ENCODE measurements at places on chromosomes 1 and 21.
A peak's percentile ranks its signal among the peaks of the same experiment; 100 is the strongest.

GRCh38 chr1:94122201-94122970 lies 1.4 kb upstream of the ABCA4 start:
- no peak for DNase-seq

GRCh38 chr1:242610209-242610608 lies 85.7 kb upstream of the PLD5 start:
- DNase-seq: no peak

DNA sequence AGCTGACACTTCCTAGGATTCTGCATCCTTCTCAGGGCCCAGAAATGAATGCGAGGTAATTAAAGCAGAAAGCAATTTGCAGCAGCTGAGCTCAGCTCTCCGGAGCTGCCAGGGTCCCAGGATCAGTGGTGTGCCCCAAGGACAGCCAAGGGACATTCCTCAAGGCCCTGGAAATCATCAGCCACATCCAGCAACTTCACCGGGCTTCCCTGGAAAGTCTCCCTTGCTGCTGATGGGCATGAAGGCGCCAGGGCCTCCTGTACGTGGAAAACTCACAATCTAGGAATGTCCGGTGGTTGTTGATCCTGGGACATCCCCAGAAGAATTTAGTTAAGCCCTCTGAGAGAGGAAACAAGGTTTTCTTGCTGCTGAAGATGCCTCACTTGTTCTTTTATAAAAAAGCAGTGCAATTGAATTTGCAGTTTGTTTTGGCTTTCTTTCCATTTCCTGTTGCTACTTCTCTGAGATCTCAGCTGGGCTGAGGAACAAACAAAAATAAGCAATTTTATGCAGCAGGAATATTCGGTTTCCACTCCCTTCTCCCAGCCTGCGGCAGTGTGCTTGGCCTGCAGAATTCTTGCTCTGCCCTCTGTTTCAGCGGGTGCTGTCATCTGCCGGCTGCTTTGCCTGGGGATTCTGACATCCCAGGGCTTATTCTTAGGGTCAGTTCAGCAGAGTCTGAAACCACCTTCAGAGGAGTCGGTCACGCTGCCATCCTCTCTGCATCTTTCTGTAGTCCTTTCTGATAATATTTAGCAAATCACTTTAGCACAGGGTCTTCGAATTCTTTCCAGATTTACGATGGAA lies 85.9 kb downstream of the TCP10L start:
- no peak for DNase-seq

- DNase-seq: no peak
Observed at GRCh38 chr1:113096493-113096892, 23.5 kb downstream of the LRIG2 start.

- DNase-seq: no peak
Observed at GRCh38 chr1:83418558-83418957, 580.4 kb downstream of the TTLL7 start.

GRCh38 chr1:107477233-107477632 lies 336.4 kb downstream of the NTNG1 start:
- peak; percentile 44 for DNase-seq

DNA sequence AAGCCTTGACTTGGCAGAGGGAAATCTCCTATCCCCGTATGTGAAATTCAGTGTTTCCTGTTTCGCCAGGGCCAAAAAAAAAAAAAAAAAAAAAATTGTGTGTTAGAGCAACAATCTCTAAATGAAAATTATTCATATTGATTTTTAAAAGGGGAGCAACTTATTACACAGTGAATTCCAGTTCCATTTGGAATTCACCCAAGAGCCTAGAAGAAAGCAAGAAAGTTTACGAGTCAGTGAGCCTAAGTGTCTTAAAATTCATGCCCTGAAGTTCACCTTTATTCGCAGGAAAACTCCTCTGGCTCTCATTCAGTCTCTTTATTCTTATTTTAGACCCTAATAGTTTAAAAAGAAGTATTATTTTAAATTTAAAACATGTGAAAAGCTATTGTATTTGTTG lies 42.1 kb upstream of the HUNK start:
- DNase-seq: no peak

DNA sequence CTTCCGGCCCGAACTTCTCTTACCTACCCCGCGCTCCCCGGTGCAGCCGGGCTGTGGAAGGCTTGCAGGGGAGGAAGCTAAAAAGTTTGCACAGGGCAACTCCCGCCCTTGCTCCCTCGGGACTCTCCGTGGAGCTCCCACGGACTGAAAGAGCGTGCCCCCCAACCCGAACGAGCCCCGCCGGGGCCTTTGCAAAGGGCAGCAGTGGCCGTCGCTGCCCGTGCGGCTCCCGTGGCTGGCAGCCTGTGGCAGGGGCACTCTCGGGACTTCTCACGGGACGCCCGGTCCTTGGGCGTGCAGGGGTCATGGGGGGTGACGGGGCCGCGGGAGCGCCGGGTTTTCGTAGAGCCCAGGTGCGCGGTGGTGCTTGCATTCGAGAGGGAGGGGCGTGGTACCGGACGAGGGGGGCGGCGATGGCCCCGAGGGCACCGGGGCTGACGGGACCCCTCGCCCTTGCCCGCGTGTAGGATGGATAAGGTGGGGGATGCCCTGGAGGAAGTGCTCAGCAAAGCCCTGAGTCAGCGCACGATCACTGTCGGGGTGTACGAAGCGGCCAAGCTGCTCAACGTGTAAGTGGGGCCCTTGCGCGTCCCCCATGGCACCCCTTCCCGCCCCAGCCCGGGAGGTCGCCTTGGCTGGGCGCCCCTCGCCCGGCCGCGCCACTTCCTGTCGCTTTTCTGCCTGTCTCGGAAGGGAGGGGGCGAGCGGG lies 711 bp downstream of the GADD45A start:
- DNase-seq: peak; percentile 74

DNA sequence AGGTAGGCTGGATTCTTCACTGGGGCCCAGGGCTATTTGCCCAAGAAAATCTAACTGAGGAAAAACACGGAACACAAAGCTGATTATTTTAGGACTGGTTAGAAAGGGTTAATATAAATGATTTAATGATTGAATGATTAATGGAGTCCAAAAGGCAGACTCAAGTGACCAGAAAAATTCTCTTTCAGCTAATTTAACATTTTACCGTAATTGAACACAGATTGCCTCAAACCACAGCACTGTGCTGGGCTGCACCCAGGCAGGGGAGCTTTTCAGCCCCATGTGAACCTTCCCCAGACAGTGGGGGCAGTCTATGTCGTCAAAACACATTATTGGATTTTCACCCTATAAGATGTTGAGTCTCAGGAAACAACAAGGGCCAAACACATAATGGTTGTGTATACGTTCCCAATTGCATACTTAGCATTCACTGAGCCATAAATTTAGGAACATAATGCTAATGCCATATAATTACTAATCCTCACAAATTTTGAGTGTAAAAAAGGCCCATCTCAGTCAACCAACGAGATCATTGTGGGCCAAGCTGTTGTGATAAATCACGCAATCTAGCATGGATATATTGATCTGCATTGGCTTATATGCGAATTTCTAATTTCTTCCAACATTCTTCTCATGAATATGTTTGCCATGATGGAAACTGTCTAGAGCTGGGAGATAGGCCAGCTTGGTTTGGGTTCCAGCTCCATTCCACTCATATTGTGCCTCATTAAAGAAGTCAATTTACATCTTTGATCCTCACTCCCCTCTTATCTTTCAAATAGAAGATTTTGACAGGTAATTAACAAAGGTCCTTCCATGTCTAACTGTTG lies 27.7 kb downstream of the DSCAM start:
- DNase-seq: no peak

DNA sequence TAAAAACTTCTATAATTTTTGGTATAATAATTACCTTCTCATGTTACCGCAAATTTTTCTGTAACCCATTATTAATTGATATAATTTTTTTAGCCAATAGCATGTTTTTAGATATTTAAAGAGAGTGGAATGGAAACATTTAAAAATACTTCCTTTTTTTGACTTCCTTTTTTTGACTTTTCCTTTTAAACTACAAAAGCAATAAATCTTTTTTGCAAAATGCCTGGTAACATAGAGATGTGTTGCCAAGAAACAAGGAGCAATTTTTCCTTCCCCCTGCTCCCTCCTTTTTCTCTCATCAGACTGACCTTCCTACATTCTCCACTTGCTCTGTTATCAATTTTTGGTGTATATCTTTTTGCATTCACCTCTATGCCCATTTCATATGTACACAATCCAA lies 666.2 kb downstream of the ADGRL2 start:
- no peak for DNase-seq

GRCh38 chr1:85406887-85407533 lies 57.9 kb downstream of the DDAH1 start:
- DNase-seq: no peak
